ENCODE measurements at places on chromosomes 5 and 9.

- DNase-seq, result no peak
Observed at GRCh38 chr5:179139936-179140235, 79.7 kb downstream of the ZNF354C start.

- DNase-seq, result no peak
Observed at GRCh38 chr9:95586326-95586725, 69.6 kb upstream of the PTCH1 start.

GRCh38 chr5:41334758-41335157 lies 121.4 kb upstream of the C6 start:
- no peak for DNase-seq

GRCh38 chr5:173319646-173320045 lies 8.6 kb downstream of the STC2 start:
- DNase-seq, result no peak

- DNase-seq, result no peak
Observed at GRCh38 chr5:127004721-127005120, 25.6 kb downstream of the MARCHF3 start.

DNA sequence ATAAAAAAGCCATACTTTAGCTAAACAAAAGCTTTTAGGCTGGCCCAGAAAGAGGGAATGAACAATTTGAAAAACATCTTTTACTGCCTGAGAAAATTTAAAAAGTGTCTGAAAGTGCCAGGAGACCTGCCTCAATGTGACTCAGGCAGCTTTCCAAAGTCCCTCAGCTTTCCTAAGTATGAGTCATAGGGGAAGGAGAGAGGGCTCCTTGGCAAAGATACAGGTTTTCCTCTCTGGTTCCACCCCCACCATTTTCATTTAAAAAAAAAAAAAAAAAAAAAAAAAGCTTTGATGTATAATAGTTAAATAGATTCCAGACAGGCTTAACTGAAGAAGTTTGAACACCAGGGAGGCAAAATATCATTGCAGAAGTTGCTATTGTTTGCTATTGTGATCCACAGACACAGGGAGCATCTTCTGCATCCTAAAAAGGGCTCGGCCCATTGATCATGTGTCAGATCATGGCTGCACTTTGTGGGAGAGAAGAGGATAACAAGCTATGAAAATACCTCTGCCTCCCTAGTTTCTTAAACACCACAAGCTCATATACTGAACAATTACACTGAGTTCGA lies 71.5 kb downstream of the MRPS27 start:
- DNase-seq, result peak; percentile 87

DNA sequence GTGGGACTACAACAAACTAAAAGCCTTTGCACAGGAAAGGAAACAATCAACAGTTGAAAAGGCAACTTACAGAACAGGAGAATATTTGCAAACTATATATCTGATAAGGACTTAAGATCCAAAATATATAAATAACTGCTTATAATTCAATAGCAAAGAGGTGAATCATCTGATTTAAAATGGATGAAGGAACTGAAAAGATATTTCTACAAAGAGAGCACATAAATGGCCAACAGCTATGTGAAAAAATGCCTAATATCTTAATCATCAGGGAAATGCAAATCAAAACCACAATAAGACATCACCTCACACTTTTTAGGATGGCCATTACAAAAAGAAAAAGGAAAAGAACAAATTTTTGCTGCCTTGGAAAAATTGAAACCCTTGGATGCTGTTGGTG lies 100.4 kb downstream of the LURAP1L start:
- no peak for DNase-seq

GRCh38 chr5:113205807-113206206 lies 229.0 kb downstream of the TSSK1B start:
- DNase-seq, result no peak

- no peak for DNase-seq
Observed at GRCh38 chr5:36478646-36479317, 127.6 kb upstream of the SLC1A3 start.

DNA sequence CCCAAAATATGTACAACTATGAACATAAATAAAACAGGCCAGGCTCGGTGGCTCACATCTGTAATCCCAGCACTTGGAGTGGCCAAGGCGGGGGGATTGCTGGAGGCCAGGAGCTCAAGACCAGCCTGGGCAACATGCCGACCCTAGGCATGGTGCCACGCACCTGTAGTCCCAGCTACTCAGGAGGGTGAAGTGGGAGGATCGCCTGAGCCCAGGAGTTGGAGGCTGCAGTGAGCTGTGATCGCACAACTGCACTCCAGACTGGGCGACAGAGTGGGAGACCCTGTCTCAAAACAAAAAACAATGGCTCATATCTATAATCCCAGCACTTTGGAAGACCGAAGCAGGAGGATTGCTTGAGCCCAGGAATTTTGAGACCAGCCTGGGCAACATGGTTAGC lies 1.5 kb downstream of the HAUS6 start:
- no peak for DNase-seq
